ENCODE measurements at places on chromosomes 7 and 10.

GRCh38 chr10:86522510-86522855 is 891 bp upstream of the WAPL start:
- DNase-seq, result no peak

DNA sequence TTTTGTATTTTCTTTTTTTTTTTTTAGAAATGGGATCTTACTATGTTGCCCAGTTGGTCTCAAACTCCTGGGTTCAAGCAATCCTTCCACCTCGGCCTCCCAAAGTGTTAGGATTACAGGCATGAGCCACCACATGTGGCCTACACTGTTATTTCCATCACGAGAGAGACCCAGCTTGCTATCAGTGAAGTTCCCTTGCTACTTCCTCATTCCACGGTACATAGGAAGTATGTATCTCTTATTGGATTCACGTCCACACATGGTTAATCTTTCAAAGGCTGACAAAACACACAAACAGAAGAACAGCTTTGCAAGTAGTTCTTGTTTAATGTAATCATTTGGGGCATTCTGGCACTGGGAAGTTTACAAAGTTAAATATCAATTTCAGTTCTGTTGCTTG is 50.9 kb downstream of the DCLRE1A start:
- no peak for DNase-seq

GRCh38 chr7:41156268-41156667 is 546.6 kb downstream of the INHBA start:
- DNase-seq, result no peak

GRCh38 chr7:50202052-50202555 is 102.4 kb upstream of the IKZF1 start:
- DNase-seq, result no peak

DNA sequence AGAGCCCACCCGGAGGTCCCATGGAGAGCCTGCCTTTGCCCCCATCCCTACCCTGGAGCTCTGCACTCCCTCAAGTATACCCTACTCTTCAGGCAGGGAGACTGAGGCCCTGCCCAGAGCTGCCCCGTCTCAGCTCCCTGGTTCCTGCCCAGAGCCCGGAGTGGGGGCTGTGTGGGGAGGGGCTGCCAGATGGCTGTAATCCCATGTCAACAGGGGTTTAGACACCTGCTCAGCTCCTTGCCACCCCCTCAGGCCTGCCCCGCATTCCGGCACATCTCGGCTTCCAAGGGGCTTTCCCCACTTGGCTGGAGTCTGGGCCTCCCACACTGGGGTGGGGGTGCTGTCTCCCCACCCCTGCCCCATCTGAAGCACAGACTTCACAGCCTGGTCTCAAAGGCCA is 20.9 kb upstream of the LFNG start:
- no peak for DNase-seq

- DNase-seq, result no peak
These were observed 46.2 kb downstream of the ZNF438 start for GRCh38 chr10:30985512-30985911.

GRCh38 chr10:19862811-19863515 is 46.7 kb downstream of the PLXDC2 start:
- no peak for DNase-seq

DNA sequence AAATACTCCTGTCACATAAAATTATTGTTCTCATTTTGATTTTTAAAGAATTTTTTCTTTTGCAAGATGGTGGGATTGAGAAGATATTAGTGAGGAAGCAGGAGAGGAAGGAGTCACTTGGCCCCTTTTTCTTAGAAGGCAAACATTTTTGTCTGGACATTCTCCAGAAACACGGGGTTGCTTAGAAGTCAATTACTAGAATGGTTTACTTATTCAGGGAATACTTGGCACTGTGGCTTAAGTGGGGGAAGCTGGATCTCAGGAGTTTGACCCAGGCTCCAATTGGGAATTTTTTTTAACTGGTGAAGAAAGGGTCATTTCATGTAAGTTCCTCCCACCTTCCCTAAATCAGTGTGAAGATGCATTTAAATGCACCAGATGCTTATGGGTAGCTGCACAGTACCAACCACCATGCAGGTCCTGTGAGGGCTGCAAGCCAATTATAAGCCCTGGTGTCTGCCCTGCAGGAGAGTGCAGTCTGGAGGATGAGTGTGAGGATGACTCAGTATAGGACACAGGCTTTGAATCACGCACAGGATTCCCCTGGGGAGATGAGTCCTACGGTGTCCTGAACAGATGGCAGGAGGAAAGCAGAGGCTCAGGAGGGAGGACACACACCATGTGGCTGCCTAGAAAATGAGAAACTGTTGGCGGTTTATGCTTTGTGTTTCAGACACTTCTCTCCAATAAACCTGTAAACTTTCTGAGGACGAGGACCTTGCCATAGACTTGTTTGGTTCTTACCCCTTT is 299.1 kb downstream of the PLXNA4 start:
- no peak for DNase-seq

- no peak for DNase-seq
These were observed 158.1 kb upstream of the KMT2E start for GRCh38 chr7:104855861-104856260.

GRCh38 chr10:60299961-60300883 is 89.5 kb downstream of the ANK3 start:
- DNase-seq, result no peak

DNA sequence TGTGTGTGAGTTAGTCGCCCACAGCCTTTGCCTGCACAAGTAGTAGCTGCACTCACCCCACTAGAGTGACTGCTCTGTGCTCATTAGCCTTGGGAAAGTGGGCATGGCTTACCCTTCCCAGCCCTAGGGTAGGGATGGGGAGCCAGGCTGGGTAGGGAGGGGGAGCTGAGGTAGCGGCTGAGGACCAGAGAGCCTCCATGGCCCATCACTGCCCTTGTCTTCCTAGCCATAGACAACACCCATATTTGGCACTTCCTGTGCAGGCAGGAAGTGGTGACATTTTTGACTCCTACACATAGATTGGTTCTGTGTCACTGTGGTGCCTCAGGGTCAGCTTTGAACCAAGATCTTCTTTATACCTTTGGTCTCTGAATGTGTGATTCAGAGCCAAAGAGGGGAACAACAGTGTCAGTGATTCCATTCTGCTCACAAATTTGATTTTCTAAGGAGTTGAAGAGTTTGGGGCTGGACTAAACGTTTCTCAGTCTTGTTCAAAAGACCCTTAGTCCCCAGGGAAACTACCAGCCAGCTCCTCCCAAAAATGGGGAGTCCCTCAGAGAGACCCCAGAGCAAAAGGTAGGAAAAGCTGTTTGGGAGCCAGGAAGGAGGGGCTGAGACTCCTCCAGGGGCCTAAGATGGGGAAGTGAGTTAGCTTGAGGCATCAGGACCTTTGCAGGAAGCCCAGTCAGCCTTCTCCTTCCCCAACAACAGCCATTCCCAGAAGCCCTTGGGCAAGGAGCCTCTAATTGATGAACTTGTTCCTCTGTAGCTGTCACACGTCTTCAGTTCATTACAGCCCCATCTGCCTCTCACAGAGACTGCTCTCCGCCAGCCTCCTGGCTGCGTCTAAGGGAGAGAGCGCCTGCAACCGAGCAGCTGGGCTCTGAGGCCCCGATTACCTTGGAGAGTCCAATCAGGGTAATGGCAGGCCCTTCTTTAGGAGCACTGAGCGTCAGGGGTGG is 135.0 kb downstream of the CDH23 start:
- DNase-seq, result no peak
